Iris pigment epithelial cell (primary cell): ENCODE measurements at places on chromosomes 2 and 18.

DNA sequence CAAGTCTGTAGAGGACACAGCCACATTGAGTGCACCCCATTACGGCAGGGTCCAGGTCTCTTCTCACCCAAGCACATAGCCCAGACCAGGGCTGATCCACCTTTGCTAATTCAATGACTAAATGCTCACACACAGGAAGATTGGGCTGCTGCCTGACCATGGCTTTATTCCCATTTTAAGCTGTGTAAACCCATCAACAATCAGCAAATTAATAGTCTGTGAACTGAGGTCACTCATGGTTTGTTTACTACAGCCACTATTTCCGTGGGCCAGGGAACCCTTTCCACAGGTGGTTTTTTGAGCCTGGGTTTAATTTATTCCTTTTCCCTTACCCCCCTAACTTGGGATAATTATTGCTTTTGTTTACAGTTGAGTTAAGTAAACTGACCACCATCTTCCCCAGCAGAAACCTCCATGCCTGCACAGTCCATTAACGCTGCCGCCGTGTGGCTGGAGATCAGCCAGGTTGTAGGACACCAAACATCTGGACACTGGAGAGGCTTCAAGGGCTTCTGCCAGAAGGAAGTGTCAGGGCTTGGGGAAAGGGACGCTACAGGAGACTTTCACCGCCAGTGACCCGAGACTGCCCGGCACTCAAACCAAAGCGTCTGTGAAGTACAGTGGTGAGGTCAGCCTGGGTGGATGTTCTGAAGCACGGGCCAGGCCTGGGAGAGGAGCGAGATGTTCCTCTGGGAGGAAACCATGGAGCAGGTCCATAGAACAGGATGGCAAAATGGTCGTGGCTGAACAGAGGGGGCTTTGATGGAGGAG, 282.9 kb downstream of the DYSF start:
- no peak for DNase-seq

- peak; percentile 76 for DNase-seq
Observed at GRCh38 chr2:231795525-231796327, 9.5 kb downstream of the COPS7B start.

DNA sequence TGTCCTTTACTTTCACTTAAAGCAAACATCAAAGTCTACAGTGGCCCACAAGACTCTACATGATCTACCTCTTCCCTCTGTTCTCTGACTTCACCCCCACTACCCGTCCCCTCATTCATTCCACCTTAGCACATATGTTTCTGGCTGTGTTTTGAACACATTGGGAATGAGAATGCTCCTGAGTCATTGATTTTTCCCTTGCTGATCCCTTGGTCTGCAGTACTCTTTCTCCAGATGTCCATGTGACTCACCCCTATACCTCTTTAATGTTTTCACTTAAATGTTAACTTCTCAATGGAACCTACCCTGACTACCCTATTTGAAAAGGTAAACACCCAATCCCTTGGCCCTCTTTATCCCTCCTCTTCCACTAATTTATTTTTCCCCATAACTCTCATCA, 30.7 kb upstream of the FRZB start:
- DNase-seq = peak; percentile 66

- no peak for DNase-seq
Observed at GRCh38 chr2:26721115-26722032, 28.9 kb downstream of the KCNK3 start.

DNA sequence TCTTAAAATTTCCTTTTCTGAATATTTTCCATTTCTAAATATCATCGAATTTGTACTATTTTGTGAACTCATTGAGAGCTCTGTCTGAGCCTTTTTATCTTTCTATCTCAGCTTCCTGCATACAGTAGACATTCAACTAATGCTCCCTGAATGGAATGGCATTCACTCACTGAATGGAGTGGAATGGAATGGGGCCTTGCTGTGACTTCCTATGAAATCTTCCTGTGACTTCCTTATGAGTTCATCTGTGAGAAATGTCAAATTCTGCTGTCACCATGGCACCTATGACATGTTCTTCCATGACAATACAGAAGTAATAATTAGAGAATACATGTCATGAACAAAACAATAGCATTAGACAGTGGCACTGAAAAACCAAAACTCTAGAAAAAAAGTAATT, 199.6 kb downstream of the NR4A2 start:
- DNase-seq = no peak

DNA sequence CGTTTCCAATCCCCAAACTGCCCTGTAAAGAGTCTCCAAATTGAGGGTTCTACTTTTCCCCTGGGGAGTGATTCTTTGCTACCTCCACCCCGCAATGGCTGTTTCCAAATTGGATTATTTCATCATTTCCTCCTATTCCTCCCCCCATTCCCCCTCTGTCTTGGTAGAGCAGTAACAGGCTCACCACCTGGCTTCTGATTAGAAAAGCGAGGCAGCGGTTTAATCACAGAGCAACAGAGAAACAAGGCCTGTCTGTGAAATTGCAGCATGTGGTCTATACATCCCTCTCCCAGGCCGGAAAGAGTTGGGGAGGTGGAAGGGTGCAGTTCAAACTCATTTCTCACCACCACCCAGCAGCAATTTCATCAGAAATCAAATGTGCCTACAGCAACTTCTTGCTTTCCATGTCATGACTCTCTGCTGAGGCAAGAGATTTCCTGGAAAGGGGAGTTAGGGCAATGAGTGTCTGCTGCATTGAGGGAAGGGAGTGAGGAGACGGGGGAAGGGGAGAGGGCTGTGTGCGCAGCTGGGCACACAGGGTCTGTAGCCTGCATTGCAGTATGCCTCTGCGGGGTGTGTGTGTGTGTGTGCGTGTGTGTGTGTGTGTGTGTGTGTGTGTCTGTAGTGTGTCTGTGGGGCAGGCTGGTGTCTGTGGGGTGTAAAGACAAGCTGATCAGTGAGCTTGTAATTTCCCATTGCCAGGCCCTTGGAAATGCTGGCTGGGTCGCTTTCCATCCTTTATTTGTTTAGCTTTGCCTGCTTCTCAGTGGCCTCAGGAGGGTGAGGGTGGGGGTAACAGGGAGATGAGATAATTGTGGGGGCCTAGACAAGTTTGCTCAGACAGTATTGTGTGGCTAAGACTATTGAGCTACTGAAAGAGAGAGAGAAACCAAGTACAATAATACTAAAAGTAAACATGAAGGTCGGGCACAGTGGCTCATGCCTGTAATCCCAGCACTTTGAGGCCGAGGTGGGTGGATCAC, 13.5 kb upstream of the IGFBP2 start:
- DNase-seq = peak; percentile 69

GRCh38 chr2:109353806-109354745, 225.1 kb downstream of the SH3RF3 start:
- no peak for DNase-seq

- no peak for DNase-seq
Observed at GRCh38 chr2:130755256-130756052, at the start of gene AMER3. Gene AMER3 (plus strand): TSS chr2:130755540. CDS start chr2:130762073, 6,533 bp downstream.

GRCh38 chr2:190792956-190793888, 87.4 kb upstream of the GLS start:
- DNase-seq = no peak

GRCh38 chr2:47174733-47175361, 19.7 kb upstream of the STPG4 start:
- DNase-seq = peak; percentile 55

DNA sequence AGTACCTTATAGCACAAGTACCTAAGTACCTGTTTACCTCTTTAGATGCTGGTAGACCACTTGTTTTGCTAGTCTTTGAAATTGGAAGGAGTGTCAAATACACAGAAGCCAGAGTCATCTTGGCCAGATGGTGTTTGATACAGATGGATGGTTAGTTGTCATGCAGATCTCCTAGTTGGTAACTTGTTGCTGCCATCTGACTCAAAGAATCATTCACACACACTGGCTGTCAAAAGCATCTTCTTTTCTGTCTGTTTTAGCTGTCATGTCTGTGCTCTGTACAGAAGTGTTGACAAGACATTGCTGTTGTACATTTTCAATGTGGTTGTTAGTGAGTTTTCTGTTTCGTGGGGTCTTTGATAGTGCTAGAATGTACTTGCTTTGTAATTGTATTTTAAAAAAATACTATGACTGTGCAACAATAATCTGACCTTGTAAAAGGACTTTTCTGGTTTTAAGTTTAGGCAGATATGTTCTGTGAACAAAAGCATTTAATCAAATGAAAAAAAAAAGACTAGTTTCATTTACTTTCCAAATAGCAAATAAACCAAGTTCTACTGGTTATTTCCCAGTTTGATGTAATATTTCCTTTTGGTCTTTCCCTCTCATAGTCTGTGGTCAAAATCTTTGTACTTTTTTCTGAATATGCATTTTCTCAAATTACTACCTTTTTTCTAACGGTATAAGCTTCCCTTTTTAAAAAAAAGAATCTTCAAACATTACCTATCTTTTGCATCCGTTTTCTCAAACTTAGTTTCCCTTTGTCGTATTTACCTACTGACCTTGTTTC, 39.9 kb downstream of the TANK start:
- DNase-seq = no peak

- no peak for DNase-seq
Observed at GRCh38 chr2:10551496-10551895, 103.4 kb upstream of the ODC1 start.

DNA sequence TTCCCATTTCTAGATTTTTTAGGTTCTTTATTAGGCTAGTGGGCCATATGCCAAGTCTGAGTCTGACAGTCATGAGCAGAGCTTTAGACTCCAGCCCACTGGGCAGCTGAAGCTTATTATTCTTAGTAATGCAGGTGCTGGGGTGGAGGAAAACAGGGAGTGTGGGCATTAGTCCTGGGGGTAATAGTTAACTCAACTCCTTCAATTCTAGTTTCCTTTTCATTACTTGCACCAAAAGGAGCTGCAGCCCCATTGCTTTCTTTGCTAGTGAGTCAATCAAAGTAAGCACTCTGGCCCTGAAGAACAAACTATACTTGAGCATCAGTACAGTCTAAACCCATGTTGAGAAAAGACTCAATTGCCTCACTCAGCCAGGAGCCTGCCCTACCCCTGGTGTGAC, 35.5 kb downstream of the ICOS start:
- DNase-seq = no peak

DNA sequence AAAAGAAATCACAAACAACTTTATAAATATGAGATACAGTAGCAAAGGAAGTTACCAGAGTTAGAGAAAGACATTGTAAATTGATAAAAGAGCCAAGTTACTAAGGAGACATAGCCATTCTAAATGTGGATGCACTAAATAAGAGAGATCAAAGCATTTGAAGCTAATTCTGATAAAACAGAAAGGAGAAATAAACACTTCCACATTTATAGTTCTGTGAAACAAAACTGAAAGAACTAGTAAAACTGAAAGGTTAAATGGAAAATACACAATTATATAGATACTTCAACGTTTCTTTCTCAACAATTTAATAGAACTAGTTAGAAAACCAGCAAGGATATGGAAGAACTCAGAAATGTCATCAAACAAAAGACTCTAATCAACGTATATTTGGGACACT, 309.0 kb upstream of the CDH2 start:
- no peak for DNase-seq

- DNase-seq = no peak
Observed at GRCh38 chr2:133264989-133265401, 303.3 kb downstream of the NCKAP5 start.

DNA sequence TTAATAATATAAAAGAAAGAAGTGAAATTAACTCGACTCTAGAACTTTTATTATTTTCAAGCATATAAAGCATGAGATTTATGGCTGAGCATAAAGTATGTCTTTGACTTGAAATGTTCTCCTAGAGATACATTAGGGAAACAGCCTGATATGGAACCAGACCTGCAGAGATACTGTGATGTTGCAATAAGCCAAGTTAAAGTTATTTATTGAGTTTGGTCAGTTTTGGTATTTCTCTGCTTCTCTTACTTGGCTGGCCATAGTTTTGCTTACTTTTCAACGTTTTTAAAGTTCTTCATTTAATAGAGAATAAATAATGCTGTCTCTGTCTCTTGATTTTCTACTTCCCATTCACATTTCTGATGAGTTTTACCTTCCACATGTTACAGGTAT, 76.0 kb downstream of the GFPT1 start:
- peak; percentile 29 for DNase-seq

DNA sequence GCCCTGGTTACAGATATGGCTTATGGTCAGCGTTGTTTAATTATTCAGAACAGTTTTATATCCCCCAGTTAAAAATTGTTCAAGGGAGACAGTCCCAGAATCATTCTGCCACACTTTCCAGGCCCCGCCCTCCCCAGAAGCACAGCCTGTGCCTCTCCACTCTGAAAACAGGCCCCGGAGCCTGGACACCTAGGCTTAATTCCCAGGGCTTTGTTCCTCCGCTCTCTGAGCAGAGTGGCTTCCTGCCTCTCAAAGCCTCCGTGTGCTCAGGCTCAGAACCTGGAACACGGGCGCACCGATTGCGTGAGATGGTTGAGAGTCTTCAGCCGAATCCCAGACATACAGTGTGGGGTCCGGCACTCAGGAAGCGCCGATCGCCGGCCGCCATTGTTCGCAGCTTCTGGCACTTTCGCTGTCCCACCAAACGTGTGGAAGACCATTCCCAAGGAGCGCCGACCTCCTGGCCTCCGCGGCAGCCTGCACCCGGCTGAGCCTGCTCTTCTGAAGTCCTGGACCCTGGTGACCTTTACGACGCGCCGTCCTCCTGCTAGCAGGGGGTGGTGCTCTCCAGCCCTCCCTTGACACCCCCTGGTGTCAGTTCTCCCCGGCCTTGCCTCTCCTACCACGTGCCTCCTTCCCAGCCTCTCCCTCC, 45.6 kb downstream of the TWIST2 start:
- DNase-seq = no peak

DNA sequence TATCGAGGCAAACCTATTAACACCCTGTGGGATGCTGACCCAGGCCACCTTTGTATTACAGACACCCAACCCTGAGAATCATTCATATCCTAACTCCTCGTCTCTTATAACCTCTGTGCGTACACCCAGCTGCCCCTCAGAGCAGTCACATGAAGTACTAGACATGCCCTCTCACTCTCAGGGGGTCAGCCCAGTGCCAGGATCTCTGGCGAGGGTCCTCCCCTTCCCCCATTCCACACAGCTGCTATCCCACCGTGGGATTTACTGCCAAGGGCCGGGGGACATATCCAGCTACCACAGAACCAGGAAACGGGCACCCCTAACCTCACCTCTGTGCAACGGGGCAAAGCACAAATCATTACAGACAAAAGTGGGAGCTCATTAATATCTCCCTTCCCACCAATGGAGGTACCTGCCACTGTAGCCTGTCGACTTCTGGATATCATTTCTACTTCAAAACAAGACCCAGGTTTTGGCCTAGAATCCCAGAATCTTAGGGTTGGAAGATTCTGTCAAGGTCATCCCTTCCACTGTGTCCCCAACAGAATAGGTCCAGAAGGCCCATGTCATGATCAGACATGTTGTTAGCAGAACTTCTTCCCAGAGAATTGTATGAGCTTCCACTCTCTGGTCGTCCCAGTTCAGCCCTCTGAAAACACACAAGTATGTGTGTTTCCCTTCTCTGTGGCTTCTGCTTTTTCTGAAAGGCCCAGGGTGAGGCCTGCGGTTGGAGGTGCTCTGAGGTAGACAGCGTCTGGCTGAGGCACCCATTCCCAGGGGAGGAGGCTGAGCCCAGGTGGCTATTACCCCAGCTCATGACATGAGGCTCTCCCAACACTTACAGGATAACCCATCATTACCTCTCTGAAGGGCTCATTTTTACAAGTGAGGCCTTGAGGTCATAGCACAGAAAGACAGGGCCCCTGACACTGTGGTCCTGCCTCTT, 1.7 kb downstream of the TMBIM1 start:
- DNase-seq = no peak

GRCh38 chr2:18473241-18474181, 86.9 kb downstream of the RDH14 start:
- DNase-seq = peak; percentile 93

GRCh38 chr2:66836851-66837250, 401.9 kb downstream of the MEIS1 start:
- no peak for DNase-seq
